ENCODE measurements at places on chromosomes 5 and 9.

DNA sequence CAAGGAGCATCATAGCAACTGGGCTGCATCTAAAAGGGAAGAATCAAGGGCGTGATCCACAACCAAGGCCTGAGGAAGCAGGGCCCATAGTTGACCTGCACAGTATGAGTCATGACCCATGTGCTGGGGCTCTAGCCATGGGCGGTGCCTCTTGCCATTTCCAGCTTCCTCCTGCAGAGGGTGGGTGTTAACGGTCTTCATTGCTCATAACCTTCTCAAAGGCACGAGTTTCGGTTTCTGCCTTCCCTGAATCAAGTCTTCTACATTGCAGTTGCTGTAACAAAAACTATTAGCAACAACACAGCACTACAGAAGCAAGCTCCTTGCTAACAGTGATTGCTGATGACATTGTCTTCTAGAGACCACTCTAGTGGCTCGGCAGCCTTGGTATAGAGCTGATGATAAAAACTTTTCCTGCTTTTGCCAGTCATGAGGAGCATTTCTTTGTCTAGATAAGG lies 66.9 kb downstream of the CTSL start:
- peak; percentile 63 for DNase-seq

DNA sequence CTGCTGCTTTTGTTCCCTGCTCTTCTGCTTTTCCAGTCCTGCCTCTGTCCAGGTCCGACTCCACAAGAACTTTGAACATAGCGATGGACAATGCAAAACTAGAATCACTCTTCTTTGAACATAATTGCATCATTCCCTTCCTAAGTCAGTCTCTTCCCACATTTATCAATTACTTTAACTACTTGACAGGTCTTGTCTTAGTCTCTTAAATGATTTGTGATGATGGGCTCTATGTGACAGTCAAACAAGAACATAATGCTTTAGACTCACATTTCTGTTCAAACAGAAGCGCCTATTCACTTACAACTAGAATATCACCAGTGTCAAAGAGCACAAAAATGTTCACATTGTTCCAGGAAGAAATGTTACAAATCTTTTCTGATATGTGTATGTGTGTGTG lies 278.1 kb downstream of the SH3GL2 start:
- no peak for DNase-seq

DNA sequence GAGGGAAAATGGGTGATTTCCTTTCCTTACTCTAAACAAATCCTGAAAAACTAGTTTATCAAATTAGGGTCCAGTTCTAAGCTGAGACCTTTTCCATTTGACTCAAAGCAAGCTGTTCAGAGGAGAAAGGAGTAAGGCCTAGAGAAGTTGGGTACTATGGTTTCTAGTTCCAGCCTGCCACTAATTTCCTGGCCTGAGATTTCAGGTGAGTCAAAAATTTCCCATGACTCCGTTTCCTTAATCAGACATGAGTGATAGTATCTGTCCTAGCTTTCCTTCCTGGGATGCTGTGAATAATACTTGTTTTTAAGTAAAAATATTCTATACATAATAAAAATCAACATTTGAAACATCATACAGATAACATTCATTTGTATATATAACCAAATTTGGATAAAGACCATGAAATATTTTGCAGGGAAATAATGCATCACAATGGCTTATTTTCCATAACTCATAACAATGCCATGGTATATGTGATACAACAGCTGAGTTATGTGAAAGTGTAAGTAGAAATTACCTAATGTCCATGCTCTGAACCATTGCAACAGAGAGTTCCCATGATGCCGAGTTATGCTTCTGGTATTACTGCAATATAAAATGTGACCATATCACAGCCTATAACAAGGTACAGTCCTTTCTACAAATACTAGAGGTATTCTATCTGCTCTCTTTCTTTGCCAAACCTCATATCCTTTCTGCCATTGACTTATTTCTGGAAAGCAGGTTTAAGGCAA lies 142.7 kb downstream of the MLLT3 start:
- DNase-seq, result no peak

DNA sequence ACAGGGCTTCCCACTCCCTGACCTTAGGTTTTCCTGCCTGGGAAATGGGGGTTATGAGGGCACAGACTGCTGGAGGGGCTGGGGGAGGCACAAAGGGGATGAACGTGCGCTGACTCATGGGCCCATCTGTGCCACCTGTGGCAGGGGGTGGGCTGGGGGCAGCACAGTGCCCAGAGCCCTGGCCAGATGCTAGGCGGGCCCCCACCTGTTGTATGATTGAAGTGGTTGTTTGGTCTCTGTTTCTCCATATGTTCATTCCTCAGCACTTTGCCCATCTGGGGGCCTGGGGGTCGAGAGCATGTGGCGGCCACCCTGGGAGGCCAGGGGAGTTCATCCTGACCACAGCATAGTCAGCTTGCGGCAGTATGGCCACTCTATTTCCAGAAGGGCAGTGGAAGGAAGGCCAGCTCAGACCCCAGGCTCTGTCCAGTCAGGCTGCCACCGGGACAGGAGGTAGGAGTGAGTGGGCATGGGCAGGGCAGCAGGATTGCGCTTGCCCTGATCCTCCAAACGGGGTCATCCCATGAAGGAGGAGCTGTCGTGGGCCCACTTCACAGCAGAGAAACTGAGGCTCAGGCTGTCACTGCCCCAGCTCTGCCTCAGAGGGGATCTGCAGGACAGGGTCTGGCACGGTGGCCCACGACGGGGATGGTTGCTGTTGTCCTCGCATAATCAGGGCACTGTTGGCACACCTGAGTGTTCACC lies 841 bp upstream of the NINJ1 start:
- no peak for DNase-seq

DNA sequence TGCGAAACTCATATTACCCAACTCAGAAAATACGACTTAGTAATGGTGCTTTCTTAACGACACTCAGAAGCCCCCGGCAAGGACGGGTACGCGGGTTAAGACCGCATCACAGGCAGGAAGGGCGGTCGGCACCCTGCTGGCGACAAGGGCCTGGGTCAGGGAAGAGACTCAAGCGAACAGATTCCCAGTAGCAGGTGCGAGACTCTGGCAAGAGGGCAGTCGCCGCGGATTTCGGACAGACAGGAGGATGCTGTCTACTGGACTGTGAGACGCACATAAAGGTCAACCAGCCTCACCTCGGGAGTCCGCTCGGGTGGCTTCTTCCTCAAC lies 398 bp downstream of the RAPGEF6 start:
- DNase-seq, result peak; percentile 60

DNA sequence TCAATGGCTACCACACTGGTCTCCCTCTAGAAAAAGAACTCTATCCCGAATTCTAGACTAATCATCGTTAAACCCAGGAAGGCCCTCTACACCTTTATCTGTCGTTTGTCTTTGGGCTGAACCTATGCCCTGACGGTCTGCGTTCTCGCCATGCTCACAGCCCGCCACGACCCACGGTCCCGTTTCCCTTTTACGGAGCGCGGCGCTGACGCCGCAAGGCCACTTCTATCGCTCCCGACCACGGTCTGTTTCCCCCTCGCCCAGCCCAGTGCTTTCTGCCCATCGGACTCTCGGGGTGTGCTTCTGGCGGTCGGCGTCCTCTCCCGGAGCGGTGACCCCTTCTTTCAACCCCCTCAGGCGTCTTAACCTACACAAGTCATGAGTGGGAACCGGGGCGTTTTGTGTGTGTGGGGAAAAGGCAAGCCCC lies 974 bp downstream of the C9orf40 start:
- DNase-seq, result peak; percentile 31

GRCh38 chr5:79357398-79357797 lies 121.5 kb downstream of the JMY start:
- no peak for DNase-seq

DNA sequence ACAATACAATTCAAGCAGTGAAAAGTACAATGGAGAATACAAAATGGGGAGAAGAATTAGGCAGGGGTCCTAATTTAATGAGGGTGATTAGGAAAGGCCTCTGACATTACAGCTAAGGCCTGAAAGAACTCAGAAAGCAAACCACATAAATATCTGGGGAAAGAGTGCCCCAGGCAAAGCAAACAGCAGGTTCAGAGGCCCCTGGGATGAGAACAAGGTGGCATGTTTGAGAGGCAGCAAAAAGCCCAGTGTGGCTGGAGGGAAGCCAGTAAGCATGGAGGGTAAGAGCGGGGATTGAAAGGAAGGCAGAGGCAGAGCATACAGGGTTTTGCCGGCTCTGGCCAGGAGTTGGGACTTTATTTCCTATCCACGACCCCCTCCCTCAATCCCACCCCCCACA lies 33.4 kb upstream of the VDAC1 start:
- DNase-seq, result no peak

DNA sequence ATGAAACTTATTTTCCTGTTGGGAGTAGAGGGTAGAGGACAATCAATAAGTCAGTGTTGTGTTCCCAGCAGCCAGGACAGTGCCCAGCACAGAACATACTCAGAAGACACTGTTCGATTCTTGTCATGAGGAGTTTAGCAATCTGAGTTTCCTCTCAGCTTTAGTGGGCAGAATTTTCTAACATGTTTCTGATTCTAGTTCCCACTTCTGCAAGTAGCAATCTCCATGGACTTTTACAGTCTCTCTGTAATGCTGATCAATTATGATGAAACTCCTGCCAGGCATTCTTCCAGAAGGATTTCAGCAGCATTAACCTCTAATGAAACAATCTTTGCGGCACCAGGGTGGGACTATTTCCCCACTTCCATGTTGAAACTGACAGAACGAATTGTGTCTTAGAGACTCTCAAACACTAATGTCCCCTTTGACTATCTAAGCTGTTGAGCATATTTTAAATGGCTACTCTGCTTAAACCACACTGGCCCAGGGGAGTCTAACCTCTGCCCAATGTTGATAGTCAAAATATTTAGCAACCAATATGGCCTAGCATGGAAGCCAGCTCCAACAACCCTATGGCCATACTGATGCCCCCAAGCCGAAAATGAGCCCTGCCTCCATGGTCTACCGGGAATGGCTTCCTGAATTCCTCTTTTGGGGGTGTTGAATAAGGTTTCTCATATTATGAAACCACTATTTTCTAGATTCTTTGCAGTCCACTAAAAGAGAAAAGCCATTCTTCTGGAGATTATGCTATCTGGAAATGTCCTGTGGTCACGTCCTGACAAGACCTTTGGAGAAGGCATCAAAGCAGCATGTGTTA lies 484.3 kb downstream of the BNC2 start:
- no peak for DNase-seq

DNA sequence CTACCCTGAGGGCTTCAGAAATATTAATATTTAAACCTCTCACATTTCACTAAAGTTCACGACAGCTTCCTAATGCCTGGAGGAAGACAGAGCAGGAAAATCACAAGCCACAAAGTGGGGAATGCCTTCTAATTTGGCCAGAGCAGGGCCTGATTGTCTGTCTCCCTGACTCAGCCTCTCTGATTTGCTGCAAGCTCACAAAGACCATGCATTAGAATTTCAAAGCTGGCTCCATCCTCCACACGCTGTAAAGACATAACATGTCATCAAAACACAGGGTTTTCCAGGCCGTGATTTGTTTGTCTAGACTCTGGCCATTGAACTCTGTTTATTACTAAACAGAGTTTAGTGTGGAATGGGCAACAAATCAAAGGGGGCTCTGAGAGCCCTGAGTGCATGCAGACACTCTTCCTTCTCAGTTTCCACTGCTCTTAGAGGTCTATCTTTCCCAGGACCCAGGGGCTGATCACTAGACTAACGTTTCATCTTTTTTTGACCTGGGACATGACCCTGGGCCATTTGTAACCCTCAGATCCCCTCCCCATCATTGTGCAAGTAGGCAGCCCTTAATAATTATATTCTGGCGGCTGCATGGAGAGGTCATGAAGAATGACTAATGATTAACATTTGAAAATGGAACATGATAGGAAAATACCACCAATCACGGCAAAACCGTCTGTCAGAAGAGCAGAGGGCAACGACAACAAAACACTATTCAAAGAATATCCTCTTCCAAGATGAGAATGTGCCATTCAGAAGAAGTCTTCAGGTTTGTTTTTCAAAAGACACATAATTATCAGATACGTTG lies 140.2 kb downstream of the ENC1 start:
- no peak for DNase-seq

- DNase-seq, result no peak
Observed at GRCh38 chr5:33010846-33011245, 299.7 kb downstream of the NPR3 start.

DNA sequence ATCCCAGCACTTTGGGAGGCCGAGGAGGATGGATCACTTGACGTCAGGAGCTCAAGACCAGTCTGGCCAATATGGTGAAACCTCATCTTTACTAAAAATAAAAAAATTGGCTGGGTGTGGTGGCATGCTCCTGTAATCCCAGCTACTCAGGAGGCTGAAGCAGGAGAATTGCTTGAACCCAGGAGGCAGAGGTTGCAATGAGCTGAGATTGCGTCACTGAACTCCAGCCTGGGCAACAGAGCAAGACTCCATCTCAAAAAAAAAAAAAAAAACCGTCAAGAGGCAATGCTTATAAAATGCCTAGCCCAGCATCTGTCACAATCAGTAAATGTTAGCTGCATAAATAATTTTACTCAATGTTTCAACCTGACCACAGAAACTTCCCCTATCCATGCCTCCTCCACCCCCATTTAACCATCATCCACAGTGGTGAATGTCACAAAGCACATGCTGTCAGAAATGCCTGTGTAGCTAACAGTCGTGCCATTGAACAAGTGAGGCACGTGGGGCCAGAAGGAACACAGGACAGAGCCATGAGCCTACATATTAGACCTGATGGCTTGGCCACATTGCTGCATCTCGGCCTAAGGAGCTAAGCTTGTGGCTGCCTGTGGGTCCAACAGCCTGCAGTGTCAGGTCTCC lies 16.8 kb upstream of the TCOF1 start:
- DNase-seq, result no peak

- DNase-seq, result no peak
Observed at GRCh38 chr9:90645721-90646120, 3.1 kb upstream of the DIRAS2 start.

- DNase-seq, result no peak
Observed at GRCh38 chr5:33228149-33228548, 212.6 kb upstream of the TARS1 start.

DNA sequence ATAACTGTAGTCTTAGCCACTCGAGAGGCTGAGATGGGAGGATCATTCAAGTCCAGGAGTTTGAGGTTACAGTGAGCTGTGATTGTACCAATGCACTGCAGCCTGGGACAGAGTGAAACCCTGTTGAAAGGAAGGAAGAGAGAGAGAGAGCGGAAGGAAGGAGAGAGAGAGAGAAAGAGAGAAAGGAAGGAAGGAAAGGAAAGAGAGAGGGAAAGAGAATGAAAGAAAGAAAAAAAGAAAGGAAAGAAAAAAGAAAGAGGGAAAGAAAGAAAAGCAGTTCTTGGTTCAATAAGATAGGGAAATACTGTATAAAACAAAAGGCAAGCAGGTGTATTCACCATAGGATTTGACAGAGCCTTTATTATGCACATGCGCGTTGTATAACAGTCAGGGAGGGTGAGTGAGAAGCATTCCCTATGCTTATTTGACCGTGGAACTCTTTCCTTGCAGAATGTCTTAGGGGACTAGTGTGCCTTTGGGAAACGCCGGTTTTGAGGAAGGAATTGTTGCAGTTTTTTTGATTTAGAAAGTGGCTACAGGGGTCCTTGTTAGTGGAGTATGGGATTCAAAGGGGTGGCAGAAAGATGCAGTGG lies 42.0 kb downstream of the GSN start:
- no peak for DNase-seq

DNA sequence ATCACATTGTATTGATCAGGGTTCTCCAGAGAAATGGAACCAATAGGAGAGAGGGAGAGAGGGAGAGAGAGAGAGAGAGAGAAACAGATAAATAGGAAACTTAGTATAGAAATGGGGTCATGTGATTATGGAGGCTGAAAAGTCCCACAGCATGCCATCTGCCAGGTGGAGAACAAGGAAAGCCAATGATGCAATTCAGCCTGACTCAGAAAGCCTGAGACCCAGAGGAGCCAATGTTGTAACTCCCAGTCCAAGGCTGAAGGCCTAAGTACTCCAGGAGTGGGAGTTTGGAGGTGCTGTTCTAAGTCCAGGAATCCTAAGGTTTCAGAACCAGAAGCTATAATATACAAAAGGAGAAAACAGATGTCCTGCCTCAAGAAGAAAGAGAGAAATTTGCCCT lies 48.4 kb upstream of the ISOC1 start:
- DNase-seq, result no peak

All from CD4-positive, alpha-beta T cell treated with Interleukin-4 for 4 hours (primary cell).